Pulmonary artery endothelial cell (primary cell): ENCODE measurements at places on chromosomes 11 and 22. TPM values are rescaled to one million over a fixed set of nuclear protein-coding genes. Genes with fewer than 3 reads are reported as not detected.
A peak's percentile ranks its signal among the peaks of the same experiment; 100 is the strongest.

The TRPM5 gene
- not detected in 2 replicates for total RNA-seq

- peak; percentile 33 for DNase-seq
Observed at GRCh38 chr11:102010776-102011494, 36.3 kb upstream of the CFAP300 start.

- peak; percentile 68 for DNase-seq
Observed at GRCh38 chr22:20783844-20784723, 10.2 kb downstream of the SERPIND1 start.

DNA sequence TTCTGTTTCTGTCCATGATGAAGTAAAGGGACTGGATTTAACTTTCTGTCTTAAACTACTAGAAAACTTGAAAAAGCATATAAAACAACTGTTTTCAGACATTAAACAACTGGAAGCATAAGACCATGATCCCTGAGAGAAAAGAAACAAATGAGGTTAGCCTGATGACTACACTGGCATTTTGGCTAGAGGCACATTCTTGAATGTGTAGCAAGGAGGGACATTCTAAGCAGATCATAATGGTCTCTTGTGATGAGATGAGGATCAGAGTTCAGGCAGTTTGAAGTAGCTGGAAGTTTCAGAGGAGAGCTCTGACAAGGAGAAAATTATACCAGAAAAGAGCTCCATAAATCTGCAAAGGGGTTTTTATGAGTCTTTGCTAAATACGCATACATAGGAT lies 75.4 kb downstream of the AASDHPPT start:
- no peak for DNase-seq

The ZNF143 gene
- total RNA-seq: 32.2 and 46.4 TPM in 2 replicates

DNA sequence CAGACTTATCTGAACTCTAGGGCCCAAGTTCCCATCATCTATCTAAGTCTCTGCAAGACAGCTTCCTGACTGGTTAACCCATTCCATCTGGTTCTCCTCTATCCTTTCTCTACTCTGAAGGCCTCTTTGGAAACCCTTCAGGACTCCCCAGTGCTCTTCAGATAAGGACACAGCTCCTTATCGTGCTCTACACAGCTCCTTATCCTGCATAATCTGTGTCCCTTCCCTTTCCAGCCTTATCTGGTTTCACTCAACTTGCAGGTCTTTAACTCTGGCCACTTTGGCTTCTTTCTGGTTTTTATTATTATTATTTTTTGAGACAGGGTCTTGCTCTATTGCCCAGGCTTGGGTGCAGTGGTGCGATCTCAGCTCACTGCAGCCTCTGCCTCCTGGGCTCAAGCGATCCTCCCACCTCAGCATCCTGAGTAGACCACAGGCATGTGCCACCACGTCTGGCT lies 10.6 kb downstream of the ENDOD1 start:
- no peak for DNase-seq

GRCh38 chr11:116352881-116353280 lies 419.9 kb downstream of the BUD13 start:
- DNase-seq: no peak

- no peak for DNase-seq
Observed at GRCh38 chr11:108302121-108302785, 79.4 kb downstream of the ATM start.

The HORMAD2 gene
- total RNA-seq: not detected in 2 replicates

GRCh38 chr11:86978756-86979608 lies 23.8 kb upstream of the FZD4 start:
- no peak for DNase-seq

The AKIP1 gene
- 20.4 and 23.5 TPM in 2 replicates for total RNA-seq

The MS4A15 gene
- not detected in 2 replicates for total RNA-seq

The LDHAL6A gene
- total RNA-seq: not detected in 2 replicates

The GGTLC2 gene
- not detected in 2 replicates for total RNA-seq

The TP53I11 gene
- total RNA-seq: 19.9 and 24.1 TPM in 2 replicates

- no peak for DNase-seq
Observed at GRCh38 chr11:122922893-122923292, 40.3 kb downstream of the JHY start.

GRCh38 chr11:100294748-100295147 lies 392.3 kb upstream of the ARHGAP42 start:
- no peak for DNase-seq

The CHCHD10 gene
- total RNA-seq: 11.3 and 12.2 TPM in 2 replicates

GRCh38 chr11:126025822-126026221 lies 36.8 kb downstream of the CDON start:
- no peak for DNase-seq

The MRE11 gene
- total RNA-seq: 14.5 and 21.9 TPM in 2 replicates

The B3GAT3 gene
- total RNA-seq: 17.0 and 19.3 TPM in 2 replicates

DNA sequence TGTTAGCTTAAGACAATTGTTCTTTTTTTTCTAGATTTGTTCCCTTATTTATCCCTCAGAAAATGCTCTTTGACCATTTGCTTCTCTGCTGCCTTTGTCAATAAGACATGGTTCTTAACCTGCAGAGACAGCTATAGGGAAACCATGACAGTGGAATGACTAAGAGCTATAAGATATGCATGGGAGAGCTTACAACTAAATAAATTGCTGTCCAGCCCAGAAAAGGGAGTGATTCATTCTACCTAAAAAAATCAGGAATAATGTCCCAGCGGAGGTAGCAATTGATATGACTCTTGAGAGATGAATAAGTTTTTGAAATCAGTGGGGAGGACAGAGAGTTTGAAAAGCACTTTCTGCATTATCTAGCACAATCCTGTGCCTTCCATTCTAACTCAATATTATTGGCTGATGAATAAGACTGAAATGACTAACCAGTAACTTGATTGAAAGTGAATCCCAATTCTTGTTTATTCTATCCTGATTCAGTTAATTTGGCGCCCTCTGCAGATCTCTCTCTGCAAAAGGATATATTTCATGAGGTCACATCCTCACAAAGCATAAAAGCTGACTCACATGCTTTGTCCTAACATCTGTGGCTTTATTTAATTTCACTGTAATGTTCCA lies 680.5 kb upstream of the API5 start:
- DNase-seq: no peak

DNA sequence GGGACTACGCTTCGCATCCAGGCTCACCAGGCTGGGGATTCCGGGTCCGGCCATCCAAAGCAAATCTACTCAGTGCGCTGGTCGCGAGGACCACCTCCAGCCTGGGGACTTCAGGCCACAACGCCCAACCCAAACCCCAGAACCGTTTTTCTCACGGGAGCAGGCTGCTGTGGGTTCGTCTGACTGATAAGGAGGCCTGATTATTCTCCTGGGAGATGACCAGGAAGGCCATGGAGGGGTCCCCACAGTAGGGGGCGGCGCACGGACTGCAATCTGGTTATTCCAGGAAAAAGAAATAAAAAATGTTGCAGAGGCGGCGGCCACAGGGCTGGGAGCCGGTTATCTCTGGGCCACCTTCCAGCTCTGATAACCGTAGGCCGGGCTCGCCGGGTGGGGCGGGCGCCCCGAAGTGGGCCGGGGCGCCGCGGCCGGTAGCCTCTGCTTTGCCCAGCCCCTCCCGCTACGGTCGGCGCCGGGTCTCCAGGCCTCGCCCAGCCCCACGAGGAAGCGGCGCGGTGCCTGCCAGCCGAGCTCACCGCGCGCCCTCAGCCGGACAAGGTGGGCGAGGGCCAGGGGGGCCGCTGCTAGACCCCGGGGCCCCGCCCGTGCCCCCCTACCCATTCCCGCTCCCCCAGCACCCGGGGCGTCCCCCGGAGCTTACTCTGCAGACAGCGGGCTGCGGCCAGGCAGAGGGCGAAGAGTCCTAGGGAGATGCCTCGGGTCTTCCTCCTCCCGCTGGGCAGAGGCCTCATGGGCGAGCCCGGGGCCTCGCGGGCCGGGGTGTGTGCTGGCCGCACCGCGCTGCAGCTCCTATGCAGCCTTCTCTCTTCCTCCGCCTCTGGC lies 446 bp downstream of the VSTM5 start:
- DNase-seq: no peak

GRCh38 chr11:12842933-12843636 lies 166.0 kb upstream of the RASSF10 start:
- peak; percentile 91 for DNase-seq

DNA sequence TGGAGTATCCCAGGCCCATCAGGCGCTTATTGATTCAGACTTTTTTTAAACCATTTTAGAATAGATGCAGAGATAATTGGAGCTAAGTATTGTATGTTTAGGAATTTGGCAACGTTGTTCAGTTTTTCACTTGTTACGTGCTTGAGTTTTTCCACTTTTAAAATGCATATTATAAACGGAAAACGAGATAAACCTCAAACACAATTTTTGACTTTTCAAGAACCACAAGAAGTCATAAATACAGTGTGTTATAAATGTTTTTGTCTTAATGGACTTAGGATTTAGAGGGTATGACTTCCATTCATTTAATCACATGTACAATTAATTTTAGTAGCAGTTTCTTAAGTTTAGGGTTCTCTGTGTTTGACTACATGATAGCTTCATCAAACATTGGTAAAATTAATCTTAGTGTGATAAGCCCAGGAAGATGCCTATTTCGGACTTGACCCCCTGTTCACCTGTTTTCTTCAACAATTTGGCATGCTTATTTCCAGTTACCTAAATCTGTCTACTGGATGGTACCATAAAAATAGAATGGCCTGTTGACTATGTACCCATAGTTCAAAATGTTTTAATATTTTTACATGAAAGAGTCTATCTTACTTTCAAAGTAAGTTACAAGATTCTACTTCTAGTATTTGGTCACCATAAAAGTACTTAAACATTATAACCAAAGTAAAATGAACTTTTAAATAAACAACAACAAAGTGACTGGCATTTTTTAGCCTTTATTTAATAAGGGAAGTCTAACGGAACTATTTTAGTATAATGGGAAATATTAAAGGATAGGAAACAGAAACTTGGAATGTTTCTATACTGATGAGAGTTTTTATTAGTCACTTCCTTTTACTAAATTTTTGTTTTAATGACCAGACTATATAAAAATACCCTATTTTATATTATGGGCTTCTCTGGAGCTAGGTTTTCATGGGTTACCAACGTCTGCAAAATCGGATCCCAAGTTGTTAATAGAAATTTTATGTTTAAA lies 1.4 kb downstream of the ZC3H12C start:
- no peak for DNase-seq

- no peak for DNase-seq
Observed at GRCh38 chr11:1963864-1964263, 16.7 kb downstream of the MRPL23 start.

DNA sequence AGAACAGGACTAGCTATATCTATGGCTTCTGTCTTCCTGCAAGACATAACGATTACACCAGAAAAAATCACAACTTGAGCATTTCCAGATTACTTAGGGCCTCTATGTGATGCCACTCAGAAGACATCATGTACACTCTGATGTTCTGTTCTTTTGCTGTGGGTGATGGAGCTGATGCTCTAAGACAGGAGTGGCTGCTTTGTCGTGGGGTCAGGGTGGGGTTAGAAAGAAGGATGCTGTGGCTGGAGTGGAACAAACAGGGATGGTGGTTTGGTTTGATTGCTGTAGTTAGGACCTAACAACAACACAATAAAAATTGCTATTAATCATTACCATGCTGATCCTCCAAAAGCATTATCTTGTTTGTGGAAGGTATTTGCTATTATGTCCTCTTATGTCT lies 120.3 kb upstream of the ARHGAP20 start:
- DNase-seq: no peak

The CLMP gene
- total RNA-seq: 2.3 and 12.3 TPM in 2 replicates

The VWA5A gene
- total RNA-seq: 11.5 and 14.7 TPM in 2 replicates

GRCh38 chr11:101128571-101129202 lies 926 bp downstream of the PGR start:
- DNase-seq: no peak

DNA sequence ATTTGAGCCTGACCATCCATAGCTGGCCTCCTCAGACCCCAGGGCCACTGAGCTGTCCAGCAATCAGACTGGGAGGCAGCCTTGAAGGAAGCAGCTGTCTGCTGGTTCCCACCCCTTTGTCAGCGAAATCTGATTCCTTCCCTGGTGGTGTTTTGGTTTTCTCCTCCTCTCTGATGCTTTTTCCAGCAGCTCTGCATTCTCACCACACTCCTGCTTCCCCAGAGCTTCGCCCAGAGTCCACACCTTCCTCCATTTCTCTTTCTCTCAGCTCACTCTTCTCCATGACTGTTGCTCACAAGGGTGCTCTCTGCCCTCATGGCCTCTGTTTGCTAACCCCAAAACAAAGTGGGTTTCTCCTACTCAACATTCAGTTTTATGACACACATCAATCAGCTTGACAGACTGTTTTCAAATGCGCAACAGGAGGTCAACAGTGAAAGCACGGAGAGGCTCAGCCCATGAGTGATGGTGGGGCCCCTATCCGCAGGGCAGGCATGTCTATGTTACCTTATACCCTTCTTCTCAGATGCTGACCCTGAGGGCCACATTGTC lies 130.6 kb upstream of the MTNR1B start:
- no peak for DNase-seq

GRCh38 chr11:11519184-11519583 lies 102.6 kb downstream of the GALNT18 start:
- no peak for DNase-seq

DNA sequence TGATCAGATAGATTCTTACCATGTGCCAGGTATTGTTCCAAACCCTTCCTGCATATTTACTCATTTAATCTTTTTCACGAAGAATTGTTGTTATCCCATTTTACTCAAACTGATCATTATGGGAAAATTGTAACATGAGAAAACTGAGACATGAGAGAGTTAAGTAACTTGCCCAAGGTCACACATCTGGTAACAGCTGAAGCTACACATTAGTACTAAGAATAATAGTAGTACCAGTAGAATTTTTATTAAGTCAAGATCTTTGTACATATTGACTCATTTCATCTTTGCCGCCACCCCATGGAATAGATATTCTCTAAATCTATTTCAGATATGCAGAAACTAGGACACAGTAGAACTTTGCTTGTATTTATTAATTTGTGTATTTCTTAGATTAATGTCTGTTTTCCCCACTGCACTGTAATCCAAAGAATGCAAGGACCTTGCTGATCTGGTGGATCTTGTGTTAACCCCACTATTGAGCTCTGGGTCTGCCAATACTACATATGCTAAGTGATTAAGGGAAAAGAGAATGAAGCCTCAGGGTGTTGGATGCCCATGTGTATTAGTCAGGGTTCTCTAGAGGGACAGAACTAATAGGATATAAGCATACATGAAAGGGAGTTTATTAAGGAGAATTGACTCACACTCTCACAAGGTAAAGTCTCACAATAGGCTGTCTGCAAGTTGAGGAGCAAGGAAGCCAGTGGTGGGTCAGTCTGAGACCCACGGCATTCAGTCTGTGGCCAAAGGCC lies 72.8 kb downstream of the PARVA start:
- no peak for DNase-seq

GRCh38 chr11:63719001-63719400 lies 37.7 kb downstream of the RTN3 start:
- no peak for DNase-seq

The LAYN gene
- 2.7 and 3.0 TPM in 2 replicates for total RNA-seq

DNA sequence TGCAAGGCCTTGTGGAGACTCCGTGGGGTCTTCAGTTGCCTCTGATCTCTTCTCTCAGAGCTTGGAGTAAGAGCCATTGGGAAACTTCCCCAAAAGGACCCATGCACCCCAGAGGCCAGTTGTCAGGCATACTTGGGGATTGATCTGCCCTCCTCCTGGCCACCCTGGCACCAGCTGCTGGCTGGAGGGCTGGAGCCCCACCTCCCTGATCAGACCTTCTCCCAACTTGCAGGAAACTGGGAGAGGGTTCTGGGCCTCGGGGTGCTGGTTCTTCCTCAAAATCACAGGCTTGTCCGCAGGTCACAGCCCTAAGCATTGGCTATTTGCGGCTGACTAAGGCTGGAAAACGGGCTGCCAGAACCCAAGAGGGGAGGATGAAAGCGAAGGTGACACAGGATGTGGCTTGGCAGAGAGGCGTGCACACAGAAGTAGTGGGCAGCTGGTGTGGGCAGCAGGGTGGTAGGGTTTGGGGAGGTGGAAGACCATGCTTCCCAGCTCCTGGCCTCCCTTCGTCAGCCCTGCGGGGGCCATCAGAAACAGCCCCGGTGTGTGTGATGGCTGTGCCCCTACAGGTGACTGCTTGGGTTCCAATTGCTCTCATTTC lies 1.3 kb upstream of the DGKZ start:
- DNase-seq: no peak
